ENCODE measurements at places on chromosomes 2 and 18.

- DNase-seq = no peak
Observed at GRCh38 chr2:111054791-111055691, 65.7 kb upstream of the BCL2L11 start.

- DNase-seq = no peak
Observed at GRCh38 chr2:102051692-102052277, 60.0 kb downstream of the IL1R2 start.

DNA sequence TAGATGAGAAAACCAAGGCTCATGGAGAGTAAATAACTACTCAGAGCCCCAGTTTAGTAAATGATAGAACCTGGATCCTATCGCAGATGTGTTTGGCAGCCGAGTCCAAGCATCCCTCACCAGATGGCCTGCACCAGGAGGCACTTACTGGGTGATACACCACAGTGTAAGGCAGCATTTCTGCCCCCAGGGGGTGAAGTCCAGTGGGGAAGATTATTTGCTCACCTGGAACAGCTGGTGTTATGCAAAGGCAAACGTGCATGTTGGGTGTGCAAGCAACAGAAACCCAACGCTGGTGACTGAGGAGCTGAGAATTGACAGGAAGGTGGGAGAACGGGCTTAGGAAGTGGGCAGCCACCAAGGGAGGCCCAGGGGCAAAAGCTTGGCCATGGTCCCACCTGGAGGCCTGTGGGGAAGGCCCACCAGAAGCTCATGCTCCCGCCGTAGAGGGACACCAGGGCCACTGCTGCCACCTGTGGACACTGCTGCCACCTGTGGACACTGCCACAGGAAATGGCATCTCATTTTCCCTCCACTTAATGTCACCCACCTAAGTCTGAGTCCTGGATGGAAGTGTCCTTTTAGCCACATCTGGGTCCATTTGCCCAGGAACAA is 100.6 kb downstream of the TFCP2L1 start:
- DNase-seq = no peak

- no peak for DNase-seq
Observed at GRCh38 chr2:70947556-70948184, 12.0 kb downstream of the ATP6V1B1 start.

- DNase-seq = no peak
Observed at GRCh38 chr2:66698576-66699239, 263.8 kb downstream of the MEIS1 start.

DNA sequence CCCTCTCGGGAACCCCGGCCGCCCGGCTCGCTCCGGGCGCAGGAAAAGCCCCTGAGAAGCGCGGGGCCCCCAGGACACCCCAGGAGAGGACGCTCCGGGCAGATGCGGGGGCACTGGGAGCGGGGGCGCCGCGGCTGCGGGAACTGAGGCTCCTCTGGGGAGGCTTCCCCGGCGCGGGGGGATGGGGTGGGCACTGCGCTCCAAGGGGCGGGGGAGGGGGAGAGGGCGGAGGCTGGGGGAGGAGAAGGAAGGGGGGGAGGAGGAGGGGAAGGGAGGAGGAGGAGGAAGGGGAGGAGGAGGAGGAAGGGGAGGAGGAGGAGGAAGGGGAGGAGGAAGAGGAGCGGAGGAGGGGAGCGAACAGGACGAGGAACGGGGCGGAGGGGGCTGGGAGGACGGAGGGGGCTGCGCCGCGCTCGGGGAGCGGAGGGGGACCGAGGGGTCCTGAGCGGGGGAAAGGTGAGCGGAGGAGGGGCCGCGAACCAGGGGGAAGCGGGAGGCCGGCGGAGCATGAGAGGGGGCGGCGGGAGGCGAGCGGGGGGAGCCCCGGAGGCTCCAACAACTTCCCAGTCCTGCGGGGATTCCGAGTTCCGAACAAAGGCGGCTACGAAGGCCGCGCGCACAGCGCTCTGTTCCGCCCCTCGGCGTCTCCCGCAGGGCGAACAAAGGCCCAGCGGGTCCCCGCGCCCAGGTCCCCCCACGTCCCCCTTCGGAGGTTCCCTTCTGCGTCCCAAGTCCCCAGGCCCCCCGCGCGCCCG is 742 bp downstream of the PXDN start:
- DNase-seq = no peak

DNA sequence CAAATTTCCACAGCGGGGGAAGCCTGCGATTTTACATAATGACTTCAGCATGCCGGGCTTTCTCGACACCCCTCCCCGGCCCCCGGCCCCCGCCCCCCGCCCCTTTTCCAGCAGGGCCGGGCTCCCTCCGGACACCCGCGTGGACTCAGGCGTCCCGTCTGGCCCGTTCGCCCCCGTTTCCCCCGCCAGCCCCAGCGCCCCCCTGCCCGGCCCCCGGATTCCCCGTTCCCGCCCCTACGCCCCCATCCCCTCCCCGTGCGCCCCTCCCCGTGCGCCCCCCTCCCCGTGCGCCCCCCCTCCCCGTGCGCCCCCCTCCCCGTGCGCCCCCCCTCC is 456 bp upstream of the NFATC1 start:
- no peak for DNase-seq

DNA sequence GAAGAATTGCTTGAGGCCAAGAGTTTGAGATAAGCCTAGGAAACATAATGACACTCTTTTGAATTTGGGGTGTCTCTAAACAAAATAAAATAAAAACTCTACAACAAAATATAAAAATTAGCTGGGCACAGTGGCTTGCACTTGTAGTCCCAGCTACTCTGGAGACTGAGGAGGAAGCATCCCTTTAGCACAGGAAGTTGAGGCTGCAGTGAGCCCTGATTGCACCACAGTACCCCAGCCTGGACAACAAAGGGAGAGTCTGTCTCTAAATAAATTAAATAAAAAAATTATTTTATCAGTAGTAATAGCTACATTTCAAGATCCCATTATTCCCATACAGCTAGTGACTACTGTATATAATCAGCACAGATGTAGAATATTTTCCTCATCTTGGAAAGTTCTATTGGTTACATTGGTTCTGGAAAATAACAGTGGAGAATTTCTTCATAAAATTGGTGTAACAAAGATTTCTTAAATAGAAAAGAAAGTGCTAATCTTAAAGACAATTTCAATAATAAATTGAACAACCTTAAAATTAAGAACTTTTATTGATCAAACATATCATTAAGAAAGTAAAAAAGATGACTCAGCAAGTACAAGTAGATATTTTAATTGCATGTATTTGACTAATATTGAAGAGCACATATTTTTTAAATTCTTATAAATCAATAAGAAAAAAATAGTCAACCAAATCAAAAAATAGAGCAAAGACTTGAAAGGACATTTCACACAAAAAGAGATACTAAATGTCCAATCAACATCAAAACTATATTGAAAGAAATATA is 90.4 kb upstream of the KYNU start:
- no peak for DNase-seq

GRCh38 chr2:136131484-136131960 is 13.6 kb upstream of the CXCR4 start:
- DNase-seq = peak; percentile 83

GRCh38 chr2:49754381-49754780 is 600.1 kb upstream of the FSHR start:
- no peak for DNase-seq

- DNase-seq = no peak
Observed at GRCh38 chr2:46569061-46569560, 89.7 kb downstream of the TMEM247 start.

GRCh38 chr2:28433935-28434599 is 41.4 kb downstream of the FOSL2 start:
- no peak for DNase-seq

DNA sequence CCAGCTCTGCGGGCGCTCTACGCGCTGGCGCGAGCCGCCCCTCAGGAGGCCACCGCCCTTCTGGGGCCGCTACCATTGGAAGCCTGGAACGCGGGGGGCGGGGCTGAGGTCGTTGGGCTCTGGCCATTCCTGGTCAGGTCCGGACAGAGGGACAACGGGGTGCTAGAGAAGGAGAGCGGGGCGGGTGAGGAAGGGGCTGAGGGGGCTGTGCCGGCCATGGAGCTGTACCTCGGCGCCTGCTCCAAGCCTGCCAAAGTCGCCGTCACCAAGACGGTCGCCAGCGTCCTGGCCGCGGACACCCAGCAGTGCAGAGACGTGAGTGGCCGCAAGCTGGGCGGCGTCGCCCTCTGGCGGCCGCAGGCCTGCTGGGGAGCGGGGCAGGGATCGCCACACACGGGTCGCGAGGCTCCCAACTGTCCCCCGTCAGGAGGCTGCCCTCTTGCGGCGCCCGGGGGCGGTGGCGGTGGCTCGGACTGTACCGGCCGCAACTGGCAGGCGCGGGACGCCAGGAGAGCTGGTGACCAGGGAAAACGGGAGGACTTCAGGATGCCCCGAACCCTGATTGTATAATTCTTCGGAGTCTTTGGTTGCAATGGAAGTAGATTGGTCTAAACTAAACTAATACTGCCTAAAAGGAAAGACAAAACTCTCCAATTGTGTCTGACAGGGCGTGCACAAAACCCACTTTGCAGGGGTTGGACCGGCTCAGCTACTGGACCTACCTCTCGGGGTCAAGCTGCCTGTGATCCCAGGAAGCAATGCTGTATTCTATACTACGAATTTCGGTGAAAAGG is at the start of gene FSIP2:
Gene FSIP2 (plus strand): TSS at position 126 of the 794 bp plus-strand sequence. CDS start 91 bp downstream, at position 217.
- peak; percentile 3 for DNase-seq

DNA sequence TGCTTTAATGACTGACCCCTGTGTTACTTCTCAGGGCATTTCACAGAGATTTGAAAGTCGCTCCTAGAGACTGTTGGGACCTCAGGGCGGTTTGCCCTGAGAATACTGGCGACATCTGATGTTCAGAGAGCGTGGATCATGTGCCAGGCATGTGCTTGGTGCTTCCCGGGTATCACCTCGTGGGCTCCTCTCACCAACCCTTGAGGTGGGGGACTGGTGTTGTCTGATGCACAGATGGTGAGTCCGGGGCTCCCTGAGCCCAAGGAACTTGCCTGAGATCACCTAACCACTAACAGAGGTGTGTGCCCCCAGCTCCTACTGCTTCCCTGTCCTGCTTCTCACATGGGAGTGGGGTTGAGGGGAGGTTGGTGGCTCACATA is 16.2 kb downstream of the ATOH8 start:
- no peak for DNase-seq

DNA sequence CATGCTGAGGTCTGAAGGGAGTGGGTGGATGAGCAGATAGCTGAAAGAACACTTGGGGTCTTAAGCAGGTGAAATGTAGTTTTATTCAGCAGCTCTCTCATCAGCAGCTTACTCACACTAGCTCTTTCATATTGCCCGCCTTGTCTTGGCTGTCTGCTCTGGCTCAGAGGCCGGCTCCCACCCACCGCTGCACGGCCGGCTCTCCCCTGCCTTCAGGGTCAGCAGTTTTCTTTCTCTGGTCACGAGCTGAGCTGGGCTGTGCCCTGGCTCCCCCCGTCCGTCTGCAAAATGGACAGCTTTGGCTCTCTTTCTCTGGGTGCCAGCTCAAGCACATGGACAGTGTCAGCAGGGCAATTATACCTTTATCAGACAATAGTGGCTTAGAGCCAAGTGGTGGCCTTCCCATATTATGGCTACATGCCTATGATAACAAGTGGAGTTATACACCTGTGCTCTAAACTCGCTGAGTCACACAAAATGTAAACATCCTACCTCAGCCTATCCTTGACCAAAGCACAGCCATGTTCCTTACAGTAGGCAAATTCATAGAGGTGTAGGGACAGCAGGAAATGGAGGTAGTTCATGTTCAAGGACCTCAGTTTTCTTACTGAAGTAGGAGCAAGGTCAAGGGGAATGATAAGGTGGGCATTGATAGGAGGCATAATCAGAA is 224.8 kb downstream of the SOCS6 start:
- DNase-seq = no peak

DNA sequence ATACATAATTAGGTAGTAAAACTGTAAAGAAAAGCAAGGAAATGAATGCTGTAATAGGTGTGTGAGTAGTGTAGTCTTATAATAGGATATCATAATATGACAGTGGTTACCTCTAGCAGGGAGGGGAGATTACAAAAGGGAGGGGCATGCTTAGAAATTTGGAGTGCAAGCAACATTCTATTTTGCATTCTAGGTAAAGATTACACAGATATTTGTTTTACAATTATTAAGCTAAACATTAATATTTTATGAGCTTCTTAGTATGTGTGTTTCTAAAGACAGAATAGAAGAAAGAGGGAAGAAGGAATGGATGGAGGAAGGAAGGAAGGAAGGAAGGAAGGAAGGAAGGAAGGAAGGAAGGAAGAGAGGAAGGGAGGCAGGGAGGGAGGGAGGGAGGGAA is 177.9 kb downstream of the PAX3 start:
- no peak for DNase-seq

DNA sequence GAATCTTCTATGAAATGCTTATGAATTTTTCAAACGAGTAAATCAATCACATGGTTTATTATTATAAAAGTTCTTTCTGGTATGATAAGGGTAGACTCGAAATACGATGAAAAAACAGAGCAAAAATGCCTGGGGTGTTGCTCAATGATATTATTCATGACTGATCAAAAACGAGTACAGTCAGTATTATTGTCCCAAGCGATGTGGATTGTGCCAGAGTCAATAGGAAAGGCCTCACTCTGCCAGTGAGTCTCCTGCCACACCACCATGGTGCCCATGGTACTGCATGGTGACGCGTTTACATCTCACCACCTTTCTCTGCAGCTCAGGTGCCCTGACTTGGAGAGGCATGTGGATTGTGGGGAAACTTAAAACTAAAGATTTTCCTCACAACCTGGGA is 58.5 kb downstream of the KCTD1 start:
- no peak for DNase-seq

DNA sequence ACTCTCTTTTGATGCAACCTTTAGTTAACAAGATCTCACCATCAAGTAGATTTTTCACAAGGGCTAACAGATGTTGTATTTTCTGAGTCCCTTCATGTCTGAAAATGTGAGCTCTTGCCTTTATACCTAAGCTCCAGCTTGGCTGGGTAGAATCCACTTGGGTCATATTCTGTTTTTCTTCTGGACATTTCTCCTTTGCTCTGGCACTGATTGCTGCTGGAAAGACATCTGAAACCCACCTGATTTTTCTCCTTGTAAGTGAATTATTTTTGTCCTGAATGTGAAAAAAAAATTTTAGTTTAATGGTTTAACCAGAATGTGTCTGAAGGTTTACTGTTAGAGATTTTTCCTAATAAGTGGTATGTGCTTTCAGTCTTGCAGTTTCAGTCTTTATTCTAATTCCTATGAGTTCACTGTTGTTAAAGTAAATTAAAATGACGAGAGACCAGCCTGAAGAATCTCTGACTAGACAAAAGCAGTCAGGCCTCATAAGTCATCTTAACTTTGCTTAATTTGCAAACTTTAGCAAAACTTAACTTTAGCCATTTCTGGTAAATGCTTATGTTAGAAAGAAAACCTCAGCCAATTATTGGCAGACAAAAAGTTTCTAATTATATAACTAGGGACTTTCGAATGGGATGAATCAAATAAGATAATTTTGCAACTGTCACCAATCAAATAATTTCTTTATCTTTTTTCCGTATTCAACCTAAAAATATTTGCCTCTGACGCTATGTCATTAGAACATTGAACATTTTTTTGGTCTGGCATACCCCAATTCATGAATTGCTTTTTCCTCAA is 70.8 kb downstream of the ACAA2 start:
- DNase-seq = no peak

GRCh38 chr2:231376857-231377256 is 18.7 kb upstream of the B3GNT7 start:
- no peak for DNase-seq
